HAP-1 (cell line): ENCODE measurements at places on chromosomes 11 and 22.

DNA sequence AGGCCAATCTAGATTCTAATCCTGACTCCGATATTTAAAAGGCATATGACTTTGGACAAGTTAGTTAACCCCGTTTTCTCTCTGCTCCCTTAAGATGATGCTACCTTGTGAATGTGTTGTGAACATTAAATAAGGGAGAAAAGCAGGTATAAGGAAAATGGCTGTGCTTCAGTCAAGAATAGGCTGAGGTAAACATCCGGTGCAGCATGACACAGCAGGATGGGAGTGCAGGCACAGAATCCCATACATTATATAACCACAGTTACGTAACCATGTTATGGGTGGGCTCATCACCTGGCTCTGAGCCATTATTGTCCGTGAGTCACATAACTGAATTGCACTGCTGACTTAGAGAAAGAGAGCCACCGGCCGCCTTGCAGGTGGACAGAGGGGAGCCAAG lies 382.2 kb upstream of the ANO5 start:
- DNase-seq, result no peak

GRCh38 chr22:32037236-32037635 lies 5.8 kb upstream of the SLC5A1 start:
- no peak for DNase-seq

GRCh38 chr22:50600967-50601668 lies 525 bp downstream of the MAPK8IP2 start:
- DNase-seq, result peak; percentile 39

GRCh38 chr11:134906356-134906955 lies 494.4 kb upstream of the B3GAT1 start:
- DNase-seq, result no peak

- no peak for DNase-seq
These were observed 4.2 kb downstream of the PDE2A start for GRCh38 chr11:72670041-72670440.

GRCh38 chr11:85854212-85854556 lies 999 bp upstream of the CCDC83 start:
- DNase-seq, result no peak

DNA sequence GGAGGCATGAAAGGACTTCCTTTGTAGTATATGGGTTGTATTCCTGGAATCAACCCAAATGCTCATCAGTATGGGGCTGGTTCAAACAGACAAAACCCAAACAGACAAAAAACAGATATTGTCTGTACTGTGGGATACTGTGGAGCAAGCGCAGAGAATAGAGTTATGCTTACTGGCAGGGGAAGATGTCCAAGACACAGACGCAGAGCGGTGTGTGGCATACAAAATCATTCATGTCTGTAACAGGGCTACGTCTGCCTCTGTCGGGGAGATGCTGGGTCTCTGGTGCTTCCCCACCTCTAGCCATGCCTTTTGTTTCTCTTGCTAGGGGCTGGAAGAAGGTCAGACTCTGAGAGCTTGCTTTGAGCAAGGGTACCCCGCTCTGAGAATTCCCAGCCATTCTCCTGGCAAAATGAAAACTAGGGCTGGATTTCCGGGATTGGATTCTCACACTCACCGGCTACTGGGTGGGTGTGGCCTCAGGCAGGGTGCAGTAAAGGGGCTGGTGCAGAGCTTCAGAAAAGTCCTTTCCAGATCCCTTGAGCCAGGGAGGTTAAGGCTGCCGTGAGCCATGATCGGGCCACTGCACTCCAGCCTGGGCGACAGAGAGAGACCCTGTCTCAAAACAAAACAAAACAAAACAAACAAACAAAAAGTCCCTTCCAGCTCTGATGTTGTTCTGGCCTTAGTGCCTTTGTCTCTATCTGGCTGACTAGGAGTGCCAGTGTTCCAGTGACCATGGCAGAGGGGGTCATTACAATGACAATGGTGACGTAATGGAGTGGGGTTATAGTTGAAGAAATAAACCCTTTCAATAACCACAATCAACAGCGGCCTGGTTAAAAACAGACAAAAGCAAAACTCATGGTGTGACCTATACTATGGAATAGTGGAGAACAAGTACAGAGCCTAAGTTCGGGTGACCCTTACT lies 2.9 kb upstream of the ABCC8 start:
- peak; percentile 60 for DNase-seq

GRCh38 chr11:12075822-12076821 lies 34.3 kb upstream of the MICAL2 start:
- no peak for DNase-seq

DNA sequence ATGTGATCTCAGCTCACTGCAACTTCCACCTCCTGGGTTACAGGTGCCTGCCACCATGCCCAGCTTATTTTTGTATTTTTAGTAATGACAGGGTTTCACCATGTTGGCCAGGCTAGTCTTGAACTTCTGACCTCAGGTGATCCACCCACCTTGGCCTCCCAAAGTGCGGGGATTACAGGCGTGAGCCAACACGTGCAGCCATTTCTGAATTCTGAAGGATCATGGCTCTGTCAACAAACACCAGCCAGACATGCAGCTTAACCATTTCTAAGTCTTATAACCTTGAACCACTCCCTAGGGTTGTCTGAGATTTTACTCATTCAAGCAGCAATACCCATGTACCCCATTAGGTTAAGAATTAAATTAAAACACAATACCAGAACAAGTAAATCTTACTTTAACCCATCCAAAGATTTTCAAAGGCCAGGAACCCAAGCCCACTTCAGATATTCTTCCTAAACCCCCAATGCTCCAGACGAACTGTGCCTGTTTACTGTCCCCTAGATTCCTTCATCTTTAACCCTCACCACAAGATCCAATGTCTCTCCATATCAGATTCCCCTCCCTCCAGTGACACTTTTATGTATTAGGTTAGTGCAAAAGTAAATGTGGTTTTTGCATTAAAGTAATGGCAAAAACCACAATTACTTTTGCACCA lies 4.0 kb downstream of the RPS13 start:
- no peak for DNase-seq

- peak; percentile 87 for DNase-seq
These were observed at the start of gene GSTP1 for GRCh38 chr11:67583247-67584204. Gene GSTP1 (plus strand): TSS chr11:67583812. CDS start chr11:67583844, 32 bp downstream.

DNA sequence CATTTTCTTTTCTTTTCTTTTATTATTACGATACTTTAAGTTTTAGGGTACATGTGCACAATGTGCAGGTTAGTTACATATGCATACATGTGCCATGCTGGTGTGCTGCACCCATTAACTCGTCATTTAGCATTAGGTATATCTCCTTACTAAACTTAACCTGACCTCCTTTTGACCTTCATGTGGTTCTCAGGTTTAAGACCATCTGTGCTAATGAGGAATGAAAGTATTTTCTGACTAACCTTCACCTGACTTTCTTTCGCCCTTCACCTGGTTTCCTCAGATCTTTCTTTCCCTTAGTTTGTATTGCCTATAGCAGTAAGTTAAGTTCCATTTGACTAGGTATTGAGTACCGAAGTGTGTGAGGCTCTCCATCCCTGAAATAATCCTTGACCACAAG lies 6.5 kb downstream of the EXPH5 start:
- no peak for DNase-seq

DNA sequence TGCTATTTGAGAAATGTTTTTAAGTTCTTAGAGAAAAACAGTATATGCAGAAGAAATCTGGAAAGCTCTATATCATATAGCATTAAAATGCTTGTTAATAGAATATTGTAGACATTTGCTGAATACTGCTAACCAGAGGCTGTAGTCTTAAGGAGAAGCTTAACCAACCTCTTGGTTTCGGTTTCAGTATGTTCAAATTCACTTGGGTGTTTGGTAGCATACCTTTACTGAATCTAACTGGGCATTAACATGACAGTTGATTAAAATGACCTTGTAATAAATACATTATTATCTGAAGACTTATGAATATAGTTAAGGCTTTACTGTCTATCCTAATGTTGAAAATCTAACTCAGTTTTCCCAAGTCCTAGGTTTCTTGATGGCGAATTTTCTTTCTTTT lies 5.4 kb downstream of the PCF11 start:
- no peak for DNase-seq

DNA sequence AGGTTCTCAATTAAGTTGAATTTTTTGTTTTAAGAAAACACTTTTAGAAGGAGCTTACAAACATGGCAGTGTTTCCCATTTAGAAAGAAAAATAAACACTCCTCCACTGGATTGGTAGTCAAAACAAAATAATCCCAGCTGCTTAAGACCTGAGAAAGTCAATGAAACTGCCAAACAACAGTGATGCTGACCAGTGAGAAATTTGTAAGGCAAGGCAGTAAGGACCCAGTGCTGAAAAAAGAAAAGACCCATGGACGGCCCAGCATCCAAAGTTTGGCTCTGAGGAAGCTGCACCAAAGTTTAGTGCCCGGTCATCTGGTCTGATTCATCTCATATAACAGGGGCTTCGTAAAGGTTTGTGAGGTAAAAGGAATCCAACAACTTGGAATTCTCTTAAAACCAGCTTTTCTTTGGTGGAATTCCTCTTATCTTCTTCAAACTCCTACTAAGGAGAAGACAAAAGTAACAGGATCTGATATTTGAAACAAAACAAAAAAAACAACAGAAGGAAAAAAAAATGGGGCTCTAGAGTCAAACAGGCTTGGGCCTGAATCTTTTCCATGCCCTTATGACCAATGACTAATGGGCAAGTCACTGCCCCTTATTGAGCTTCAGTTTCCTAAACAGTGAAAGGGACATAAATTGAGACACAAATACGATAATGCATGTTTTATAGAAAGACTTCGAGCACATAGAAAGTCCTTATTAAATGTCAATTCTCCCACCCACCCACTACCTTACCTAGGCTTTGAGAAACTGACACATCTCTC lies 383.0 kb upstream of the NARS2 start:
- no peak for DNase-seq

GRCh38 chr11:27991736-27992135 lies 116.2 kb downstream of the KIF18A start:
- no peak for DNase-seq

GRCh38 chr11:44775366-44775984 lies 48.7 kb downstream of the TSPAN18 start:
- DNase-seq, result peak; percentile 48

DNA sequence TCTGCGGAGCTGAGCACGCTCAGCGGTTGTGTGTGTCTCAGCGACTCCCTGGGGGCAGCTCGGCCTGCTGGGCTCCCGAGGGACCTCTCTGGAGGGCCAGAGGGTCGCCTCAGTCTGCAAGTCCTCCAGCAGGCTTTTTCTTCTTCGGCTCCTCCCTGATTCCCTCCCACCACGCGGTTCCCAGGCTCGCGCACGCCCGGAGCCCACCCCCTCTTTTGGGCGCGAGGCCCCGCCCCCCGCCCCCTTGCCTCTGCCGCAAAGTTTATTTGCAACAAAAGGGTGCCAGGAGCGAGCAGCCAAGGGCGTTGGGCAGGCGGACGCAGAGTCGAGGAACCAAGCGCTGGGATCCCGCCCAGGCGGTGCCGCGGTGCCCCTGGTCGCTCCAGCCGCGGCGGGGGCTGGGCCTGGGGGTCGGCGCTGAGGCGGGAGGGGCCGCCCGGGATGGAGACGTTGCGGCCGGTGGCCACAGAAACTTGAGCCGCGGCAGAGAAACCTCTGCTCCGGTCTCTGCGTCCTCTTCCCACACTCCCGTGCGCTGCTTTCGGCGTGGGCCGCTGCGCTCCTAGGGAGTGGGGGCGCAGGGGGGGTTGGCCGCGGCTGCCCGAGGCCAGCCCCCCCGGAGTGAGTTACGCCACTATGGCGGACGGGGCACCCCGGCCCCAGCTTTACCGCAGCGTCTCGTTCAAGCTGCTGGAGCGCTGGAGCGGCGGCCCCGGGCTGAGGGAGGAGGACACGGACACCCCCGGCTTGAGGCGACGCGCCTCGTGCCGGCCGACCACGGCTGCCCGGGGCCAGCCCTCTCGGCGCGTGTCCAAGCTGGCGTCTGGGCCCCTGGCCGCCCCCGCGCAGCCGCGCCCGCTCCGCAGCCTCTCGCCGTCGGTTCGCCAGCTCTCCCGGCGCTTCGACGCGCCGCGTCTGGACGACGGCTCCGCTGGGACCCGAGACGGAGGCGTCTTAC lies at the start of gene ARHGEF17:
Gene ARHGEF17 (plus strand): TSS at position 274 of the 958 bp plus-strand sequence. CDS start 363 bp downstream, at position 637.
- DNase-seq, result peak; percentile 93

DNA sequence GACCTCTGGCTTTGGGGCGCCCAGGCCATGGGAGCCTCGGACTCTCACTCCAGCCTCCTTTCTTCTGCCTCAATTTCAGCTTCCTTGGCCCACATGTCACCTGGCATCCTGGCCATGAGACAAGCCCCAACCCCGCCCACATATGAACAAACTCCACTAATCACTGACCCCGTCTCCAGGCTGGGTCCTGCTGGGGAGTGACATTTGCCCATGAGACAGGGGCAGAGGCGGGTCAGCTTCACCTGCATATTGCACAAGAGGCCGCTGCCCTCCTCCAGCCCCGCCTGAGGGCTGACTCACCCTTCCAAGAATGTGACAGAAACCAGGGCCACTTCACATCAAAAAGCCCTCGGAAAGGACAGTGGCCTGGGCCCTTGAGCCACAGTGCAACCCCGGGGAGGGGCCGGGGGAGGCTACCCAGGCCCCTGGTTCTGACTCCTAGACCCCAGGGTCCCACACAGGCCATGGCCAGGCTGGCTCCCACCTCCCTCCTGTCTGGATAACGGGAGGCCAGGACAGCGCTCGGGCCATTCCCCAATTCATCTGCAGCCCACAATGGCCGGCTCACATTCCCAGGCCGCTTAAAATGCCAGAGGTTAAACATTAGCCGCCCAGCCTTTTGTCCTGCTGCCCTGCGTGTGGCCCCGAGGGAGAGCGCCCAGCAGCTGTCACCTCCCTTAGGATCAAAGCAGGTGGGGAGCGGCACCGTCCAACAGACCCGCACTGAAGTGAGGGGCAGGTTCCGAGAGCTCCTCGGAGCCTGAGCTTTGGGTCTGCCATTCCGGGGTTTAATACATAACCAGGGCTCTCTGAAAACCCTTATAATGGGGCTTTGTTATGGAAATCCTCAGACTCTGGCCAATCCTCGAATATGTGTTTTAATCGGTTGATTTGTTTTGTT lies 42.3 kb downstream of the TRMU start:
- DNase-seq, result peak; percentile 71

DNA sequence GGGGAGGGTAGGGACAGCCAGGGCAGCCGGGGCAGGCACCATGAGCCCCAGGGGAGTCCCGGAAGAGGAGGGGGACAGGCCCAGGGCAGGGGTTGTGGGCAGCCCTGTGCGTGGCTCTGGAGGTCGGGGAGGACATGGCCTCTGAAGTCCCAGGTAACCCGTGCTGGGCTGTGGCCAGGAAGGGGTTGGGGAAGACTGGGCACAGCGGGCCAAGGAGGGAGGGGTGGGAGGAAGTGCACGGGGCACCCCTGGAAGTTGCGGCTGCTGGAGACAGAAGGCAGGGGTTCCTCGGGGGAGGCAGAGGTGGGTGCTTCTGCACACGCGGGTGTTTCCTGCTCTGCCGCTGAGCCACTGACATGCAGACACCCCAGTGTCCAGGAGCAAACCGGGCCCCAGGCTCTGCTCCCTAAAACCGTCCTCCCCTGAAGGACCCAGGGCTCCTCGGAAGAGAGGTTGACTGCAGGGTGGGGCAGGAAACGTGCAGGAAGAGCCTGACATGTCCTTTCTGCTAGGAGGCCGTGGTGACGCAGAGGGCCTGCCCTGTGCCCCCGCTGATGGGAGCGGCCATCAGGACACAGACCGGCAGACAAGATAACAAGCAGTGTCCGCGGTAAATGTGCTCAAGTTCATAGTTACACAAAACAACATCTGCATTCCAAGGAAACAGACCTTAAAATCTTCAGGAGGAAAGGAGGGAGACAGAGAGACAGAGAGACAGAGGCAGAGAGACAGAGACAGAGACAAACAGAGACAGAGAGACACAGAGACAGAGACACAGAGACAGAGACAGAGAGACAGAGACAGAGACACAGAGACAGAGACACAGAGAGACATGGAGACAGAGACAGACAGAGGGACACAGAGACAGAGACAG lies 5.7 kb downstream of the TNNI2 start:
- DNase-seq, result no peak
